ENCODE measurements at places on chromosomes 6 and 20.

DNA sequence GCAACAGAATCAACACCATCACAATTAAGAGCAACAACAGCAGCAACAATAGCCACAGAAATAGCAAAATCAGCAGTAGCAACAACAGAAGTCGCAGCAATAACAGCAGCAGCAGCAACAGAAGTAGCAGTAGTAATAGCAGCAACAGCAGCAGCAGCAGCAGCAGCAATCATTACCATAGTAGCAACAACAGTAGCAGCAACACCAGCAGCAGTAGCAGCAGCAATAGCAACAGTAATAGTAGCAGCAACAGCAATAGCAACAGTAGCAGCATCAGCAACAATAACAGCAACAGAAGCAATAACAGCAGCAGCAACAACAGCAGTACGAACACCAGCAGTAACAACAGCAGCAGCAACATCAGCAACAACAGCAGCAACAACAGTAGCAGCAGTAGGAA is 39.8 kb downstream of the SLC22A2 start:
- no peak for DNase-seq

DNA sequence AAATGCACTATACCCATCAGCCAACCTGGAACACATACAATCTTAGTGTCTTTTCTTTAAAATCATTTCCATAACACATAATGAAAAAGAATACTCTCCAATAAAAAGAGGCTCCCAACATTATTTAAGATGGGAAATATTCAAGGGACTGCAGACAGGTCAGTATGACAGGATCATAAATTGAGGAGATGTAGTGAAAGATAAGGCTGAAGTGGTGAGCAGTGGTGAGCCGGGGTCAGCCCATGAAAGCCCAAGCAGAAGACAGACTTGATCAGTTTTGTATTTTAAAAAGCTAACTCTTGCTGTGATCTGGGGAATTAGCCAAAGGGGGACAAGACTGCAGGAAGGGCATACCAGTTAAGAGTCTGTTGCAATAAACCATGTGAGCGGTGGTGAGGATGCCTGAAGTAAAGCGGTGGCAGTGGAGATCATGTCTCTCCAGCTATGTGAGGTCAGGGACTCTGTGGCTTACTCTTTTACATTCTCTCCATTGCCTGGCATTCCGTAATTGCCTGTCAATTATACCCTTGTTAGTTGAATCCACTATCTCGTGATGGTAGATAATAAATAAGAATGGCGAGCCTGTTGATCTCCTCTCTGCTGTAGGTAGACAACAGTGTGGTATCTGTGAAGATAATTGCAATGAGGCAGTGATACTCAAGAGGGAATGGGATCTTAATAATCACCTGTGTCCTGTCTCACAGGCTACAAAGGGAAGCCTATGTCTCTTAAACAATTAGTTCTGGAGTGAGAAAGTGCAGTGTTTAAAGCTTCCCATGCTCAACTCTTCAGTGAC is 97.4 kb downstream of the FILIP1 start:
- no peak for DNase-seq

DNA sequence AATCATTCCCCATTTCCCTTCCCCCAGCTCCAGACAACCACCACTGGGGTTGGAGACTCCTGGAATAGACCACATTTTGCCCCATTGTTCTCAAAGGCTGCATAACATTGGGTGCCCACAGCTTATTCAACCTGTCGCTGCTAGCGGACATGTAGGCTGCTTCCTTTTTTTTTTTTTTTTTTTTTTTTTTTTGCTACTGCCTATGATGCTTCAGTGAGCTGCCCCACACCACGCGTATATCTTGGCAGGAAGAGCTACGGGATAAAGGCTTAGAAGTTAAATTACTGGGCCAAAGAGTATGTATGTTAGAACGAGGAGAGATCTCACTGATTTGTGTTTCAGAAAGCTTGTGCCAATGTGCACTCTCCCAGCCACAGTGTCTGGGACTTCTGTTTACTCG is 7.0 kb downstream of the LBP start:
- DNase-seq: no peak

DNA sequence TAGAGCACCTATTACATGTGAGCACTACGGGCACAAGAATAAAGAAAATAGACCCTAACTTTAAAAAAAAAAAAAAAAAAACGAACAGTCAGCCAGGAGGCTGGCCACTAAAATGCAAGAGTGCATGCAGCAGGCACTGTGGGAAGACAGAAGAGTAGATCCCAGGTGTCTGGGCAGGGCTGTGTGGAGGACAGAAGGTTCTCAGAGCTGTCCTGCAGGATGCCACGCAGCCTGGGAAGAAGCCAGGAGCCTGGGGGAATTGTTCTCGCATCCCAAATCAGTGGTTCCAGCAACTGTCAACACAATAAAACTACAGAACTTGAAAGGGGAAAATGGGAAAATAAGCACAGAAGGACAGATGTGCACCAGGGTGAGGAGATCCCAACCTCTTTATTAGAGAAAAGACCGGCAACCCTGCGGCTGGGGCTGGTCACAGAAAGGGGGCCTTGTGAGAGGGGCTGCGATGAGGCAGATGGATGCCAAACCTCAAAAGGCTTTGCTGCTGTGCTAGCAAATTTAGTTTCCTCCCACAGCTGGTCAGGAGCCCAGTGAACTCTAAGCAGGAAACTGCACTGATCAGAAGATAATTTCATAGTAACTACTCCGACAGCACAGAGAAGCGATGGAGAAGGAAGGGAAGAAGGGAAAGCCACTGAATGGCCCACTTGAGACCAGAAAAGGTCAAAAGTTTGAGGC is 30.9 kb downstream of the MAP3K5 start:
- DNase-seq: no peak

DNA sequence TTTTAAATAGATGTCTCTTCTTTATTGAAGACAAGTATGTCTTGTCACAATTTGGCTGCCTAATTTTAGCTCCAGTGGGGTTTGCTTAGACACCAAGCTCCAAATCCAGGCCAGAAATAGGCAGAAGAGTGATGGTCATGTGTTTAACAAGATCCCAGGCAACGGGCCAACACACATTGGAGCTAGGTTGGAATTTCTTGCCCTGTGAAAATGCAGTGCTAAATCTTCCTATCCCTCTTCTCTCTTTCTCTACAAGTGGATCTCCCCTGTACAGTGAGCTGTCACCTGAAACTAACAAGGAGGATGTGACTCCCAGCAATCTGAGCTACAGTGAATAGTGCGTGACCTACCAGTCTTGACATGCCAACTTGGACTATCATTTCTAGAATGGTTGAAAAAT is 65.3 kb upstream of the VGLL2 start:
- DNase-seq: no peak

DNA sequence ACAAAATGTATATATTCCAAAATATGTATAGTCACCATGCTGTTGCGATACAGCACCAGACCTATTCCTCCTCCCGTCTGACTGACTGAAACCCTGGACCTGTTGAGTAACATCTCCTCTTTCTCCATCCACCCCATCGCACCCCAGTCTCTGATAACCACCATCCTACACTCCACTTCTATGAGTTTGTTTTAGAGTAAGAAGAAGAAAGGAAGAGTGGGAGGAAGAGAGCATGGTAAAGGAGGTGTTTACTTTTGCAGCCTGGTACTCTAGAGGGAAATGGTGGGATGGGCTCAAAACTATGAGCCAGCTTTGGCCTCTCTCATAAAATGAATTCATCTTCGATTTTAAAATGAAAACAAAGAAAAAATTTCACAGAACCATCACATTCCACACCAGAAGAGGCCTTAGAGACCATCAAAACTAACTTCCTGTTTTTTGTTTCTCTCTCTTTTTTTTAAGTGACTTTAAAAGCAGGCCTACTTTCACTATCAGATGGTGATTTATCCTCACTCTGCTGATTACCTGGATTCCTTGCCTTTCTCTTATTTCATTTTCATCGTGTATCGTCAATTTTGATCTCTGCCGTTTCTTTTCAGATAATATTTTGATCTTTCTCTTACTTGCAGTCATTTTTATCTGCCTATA is 16.8 kb upstream of the FUCA2 start:
- no peak for DNase-seq

DNA sequence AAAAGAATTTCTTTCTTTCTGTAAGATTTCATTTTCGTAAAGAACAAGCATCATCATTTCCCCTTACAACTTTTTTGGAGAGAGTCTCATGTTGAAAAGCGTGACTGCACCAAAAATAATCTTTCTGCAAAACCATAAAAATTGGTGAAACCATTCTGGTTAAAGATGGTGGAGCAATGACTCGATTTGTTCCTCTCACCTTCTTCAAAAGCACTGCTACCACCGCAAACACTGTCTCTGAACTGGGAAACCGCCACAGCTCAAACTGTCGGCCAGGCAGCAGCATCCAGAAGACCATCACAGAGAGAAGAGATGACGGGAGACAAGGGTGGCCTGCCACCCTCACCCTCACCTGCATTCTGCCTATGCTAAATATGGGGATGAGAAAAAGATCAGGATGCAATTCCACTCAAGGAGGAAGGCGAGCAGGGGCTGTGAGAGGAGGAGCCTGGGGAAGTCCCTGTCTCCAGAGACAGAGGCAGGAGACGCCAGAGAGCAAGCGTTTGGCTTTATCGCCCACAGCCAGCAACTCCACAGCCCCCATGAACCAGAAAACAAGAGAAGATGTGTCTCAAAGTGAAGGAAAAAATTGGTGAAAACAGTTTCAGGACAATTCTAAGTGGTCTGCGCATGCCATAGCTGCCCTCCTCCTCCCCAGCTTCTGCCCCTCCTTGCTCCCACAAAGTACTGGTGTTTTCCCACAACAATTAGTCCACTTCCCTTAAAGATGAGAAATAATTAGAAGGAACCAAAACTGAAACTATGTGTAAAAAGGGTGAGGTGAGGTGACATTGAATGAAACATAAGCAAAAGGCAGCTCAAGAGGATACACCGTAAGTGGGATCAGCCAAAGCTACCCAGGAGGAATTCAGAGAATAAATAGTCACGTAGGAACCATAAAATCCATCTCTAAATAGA is 255.5 kb downstream of the KIF16B start:
- no peak for DNase-seq

GRCh38 chr20:44231713-44232468 is 15.2 kb upstream of the GDAP1L1 start:
- no peak for DNase-seq

GRCh38 chr20:63223121-63223825 is 7.3 kb upstream of the YTHDF1 start:
- no peak for DNase-seq
